ENCODE measurements at places on chromosomes 16 and 17.

DNA sequence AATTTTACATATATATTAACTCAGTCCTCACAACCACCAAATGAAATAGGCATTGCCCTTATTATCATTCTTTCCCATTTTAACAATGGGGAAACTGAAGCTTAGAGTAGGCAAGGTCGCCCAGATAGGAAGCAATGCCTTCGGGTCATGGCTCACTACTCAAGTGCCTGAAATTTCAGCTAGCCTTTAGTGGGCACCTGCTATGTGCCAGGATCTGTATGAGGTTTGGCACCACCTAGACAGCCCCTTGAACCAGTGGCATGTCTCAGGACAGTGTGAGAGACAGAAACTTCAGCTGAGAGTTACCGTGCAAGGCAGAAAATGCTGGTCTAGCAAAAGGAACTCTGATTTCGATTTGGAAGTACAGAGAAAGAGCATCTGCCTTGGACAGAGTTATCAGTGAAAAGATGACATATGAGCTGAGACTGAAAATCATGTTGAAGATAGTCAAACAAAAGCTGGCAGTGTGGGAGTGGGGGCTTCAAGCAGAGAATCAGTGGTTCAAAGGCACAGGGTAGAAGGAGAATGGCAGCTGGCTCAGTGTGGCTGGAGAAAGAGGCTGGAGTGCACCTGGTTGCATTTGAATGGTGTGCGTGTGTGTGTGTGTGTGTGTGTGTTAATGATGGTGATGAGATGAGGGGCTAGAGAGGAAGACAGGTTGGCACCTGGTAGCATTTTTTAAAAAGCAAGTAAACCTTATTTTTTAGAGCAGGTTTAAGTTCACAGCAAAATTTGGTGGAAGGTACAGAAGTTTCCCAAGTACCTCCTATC lies 29.1 kb downstream of the CDH13 start:
- no peak for DNase-seq

DNA sequence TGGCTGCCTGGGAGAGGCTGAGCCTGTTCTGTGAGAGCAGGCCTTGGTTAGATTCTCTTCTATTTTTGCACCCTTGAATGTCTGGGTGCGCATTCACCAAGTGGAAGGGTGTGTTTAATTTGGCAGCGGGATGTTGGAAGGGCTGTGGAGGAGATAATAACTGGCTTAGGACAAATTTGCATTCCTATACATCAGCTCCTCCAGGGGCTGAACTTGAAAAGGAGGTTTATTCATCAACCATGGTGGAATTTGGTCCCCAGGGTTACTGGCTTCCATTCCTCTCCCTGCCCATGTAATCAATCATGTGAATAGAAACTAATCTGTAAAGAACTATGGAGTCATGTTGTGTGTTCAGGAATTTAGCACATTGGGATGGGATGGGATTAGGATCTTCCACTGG lies 100.2 kb upstream of the FOXF1 start:
- DNase-seq, result no peak

- no peak for DNase-seq
Observed at GRCh38 chr17:19386974-19387920, at the start of gene MFAP4. Gene MFAP4, minus strand, starts transcription at chr17:19387190. Its CDS starts 35 bp downstream, at chr17:19387155.

DNA sequence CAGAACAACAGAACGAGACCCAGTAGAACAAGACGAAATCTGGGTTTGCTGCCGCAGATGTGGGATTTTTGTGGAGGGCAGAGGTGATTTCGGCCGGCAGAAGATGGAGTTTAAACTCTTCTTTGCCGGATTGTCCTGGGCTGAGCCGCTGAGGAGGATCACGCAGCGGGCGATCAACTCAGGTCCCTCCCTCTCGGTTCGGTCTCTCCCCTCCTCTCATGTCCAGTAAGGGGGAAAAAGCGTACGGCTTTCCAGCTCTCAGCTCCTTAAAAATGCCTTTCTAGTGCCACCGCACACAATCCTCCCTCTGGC lies 2.5 kb downstream of the PHF12 start:
- no peak for DNase-seq

GRCh38 chr16:87765473-87765775 lies 362 bp downstream of the KLHDC4 start:
- DNase-seq, result no peak

DNA sequence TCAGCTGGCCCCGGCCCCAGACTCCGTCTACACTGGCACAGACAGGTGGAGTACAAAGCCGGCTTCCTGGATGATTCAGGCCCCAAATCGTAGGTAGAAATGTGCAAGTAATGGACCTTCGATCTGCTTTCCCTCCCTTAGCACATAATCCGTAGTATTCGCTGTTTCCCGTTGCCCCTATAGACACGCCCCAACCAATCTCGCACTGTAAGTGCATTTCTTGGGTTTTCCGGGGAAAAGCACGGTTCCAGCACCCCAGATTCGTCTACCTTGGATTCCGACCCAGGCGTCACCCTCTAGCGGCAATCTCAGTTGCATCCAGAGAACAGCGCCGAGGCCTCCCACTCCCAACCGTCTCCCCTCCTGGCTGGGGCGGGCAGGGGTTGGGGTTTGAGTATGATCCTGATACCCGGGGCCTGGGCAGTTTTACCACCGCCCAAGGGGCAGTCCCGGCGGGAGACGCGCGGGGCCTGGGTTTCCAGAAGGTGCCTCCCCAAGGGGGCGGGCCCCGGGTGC lies 12.1 kb upstream of the FOXF1 start:
- no peak for DNase-seq

DNA sequence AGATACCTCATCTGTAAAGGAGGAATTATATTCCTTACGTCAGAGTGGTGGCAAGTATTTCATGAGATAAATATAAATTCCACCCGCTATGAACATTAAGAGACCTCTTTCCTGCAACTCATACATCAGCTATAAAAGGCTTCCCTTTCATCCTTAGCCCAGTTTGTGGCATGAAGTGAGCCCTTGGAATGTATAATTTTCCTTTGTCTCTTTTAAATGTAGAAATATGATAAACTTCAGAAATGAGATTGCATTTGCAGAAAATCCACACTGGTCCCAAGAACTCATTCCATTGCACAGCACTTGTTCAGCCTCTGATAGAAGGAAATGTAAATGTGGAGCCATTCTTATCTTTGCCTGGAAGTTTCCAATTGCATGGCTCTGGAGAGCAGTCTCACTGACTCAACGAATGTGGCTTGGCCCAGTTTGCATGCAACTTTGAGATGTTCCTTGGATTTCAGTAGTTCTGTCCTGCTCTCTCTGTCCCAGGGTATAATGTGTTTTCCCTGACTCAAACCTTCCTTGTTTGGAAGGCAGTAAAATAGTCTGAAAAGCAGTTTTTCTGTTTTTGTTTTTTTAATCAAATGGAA lies 746.4 kb downstream of the CDH11 start:
- DNase-seq, result no peak
